Endothelial cell (in vitro differentiated cells): ENCODE measurements at places on chromosomes 6 and 20.

- DNase-seq = no peak
These were observed 132.1 kb downstream of the JPH2 start for GRCh38 chr20:44054849-44055248.

GRCh38 chr6:89895276-89895874 lies 1.1 kb downstream of the GJA10 start:
- DNase-seq = peak; percentile 73

DNA sequence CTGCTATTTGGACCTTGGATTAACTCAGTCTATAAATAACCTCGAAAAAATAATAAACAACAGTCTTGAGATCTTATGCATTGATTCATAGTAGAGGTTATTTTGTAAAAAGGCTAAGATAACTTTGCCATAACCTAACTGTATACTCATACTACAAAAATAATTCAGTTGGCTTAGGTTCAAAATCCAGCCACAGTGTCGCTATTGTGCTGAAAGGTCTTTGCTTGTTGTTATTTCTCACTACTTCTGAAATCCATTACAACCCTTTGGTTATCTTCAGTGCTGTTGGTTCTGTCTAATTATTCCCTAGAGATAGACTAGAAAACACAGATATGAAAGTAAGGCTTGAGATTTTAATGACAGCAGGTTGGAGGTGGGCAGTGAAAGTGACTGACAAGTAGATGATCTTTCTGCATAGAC lies 74.4 kb downstream of the MKKS start:
- no peak for DNase-seq

GRCh38 chr6:138372711-138373463 lies 4.8 kb upstream of the SMIM28 start:
- no peak for DNase-seq

DNA sequence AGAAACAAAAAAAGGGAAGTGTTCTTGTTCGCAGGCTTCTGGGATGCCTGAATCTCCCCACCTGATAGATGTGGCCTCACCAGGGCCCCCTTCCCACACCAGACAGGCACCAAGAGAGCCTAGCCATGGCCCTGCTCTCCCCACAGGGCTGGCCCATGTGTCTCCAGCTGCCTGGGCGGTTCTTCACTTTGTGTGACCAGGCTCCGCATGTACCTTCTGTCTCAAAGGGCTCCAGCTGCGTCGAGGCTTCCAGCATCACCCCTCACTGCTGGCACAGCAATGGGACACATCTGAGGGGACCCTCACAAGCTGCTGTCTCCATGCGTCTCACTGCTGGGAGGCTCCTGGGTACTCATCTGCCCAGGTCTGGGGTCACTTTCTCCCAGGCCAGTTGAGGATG lies 362.9 kb downstream of the ZFAND3 start:
- no peak for DNase-seq

DNA sequence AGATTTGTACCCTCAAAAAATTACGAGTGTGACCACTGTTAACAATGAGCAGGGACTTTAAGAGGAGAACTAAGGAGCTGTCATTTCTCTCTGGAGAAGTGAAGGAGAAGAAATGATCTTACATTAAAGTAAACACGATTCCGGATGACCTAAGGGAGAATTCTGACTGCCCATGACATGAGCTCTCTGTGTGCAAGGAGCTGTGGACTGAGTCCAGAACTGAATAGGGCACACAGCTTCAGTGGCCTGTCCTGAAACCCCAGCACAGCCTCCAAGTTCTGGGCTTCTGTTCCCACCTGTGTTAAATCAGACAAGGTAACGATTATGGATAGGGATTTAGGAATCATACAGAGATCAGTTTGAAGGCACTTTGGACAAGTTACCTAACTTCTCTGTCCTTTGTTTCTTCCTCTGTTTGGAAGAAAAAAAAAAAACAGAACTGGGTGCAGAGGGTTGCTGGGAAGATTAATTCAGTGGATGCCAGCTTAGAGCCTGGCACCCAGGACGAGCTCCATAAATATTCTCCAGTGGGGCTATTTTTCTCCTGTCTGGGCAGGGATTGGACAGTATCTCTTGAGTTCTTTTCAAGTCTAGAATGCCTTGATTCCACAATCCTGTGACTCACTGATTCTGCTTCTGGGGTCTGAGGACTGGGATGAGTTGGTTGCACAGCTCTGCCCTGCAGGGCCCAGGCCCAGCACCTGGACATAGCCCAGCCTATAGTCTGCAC lies 65.7 kb downstream of the MRPL14 start:
- DNase-seq = no peak

GRCh38 chr6:143616741-143617140 lies 61.0 kb upstream of the PHACTR2 start:
- no peak for DNase-seq

GRCh38 chr6:169086020-169086419 lies 167.6 kb downstream of the THBS2 start:
- DNase-seq = no peak

GRCh38 chr6:150072201-150072600 lies 3.3 kb upstream of the ULBP3 start:
- DNase-seq = no peak

GRCh38 chr6:131754715-131755567 lies 44.1 kb upstream of the CTAGE9 start:
- peak; percentile 23 for DNase-seq

GRCh38 chr20:6533351-6533750 lies 234.1 kb upstream of the BMP2 start:
- DNase-seq = no peak

DNA sequence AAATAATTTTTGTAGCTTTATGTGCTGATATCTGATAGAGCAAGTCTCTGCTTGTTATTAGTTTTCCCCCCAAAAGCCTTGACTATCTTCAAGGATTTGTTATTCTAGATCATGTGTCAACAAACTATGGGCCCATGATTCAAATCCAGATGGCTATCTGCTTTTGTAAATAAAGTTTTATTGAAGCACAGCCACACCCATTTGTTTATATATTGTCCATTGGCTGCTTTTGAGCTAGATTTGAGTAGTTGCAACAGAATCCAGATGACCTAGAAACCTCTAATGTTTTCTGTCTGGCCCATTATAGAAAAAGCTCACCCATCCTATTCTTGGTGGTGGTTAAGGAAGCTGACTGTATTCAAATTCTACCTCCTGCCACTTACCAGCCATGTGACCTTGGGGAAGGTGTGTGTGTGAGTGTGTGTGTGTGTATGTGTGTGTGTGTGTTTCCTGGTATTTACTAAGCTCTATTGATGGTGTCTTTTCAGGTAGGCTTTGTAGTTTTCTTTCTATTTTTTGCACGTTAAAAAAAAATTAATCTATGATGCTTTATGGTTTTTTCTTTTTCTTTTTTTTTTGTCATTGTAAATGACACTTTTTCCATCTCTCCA lies 1.3 kb upstream of the GTSF1L start:
- DNase-seq = no peak

- no peak for DNase-seq
These were observed 41.8 kb upstream of the SAYSD1 start for GRCh38 chr6:39156801-39157200.

GRCh38 chr6:135250751-135251497 lies 69.8 kb downstream of the MYB start:
- DNase-seq = no peak

- peak; percentile 75 for DNase-seq
These were observed 57.3 kb downstream of the LINC00237 start for GRCh38 chr20:21048841-21049273.

GRCh38 chr6:26105842-26106241 lies 18.6 kb downstream of the HFE start:
- no peak for DNase-seq

- DNase-seq = peak; percentile 55
These were observed 1.2 kb downstream of the AKAP12 start for GRCh38 chr6:151240791-151241642.

DNA sequence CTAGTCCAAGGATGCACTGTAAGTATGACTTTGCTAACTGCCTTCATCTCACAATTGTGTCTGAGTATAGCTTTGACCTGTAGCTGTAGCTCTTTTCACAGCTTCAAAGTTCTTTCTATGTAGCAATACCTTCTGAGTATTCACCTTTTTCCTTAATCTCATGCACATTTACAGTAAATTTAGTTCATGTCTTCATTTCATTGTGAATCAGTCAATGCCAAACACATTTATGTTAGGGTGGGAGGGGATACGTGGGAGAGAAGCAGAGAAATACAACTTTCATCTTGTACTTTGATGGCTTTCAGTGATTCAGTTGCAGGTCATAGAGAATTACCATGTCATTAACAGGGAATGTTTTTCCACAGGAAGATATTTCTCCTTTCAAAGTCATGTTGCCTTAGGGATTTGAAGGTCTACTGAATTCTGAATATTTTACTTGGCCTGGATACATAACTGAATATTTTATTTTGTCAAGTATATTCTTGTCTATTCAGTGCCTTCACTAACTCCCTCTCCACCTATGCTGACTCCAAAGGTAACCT lies 119.2 kb downstream of the TINAG start:
- DNase-seq = no peak
